SW 1271 (cell line): ENCODE measurements at places on chromosomes 3 and 15.

DNA sequence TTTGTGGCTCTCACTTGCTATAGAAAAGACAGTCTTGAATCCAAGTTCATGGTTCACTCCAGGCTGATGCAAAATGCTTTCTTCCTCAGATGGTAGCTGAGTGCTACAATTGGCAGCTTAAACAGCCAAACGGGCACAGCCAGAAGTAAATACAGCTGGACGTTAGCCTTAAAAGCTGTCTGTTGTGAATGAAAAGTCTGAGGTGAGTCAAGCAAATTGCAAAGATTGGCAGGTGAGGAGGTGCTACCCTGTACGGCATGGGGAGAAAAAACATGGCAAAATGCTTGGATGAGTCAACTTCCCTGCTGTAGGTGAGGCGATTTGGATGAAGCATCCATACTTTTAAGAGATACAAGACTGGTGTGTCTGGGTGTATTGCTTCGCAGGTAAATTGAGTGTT lies 40.5 kb downstream of the IL5RA start:
- DNase-seq: no peak

GRCh38 chr3:59250600-59250999 lies 200.8 kb upstream of the CFAP20DC start:
- DNase-seq: no peak

DNA sequence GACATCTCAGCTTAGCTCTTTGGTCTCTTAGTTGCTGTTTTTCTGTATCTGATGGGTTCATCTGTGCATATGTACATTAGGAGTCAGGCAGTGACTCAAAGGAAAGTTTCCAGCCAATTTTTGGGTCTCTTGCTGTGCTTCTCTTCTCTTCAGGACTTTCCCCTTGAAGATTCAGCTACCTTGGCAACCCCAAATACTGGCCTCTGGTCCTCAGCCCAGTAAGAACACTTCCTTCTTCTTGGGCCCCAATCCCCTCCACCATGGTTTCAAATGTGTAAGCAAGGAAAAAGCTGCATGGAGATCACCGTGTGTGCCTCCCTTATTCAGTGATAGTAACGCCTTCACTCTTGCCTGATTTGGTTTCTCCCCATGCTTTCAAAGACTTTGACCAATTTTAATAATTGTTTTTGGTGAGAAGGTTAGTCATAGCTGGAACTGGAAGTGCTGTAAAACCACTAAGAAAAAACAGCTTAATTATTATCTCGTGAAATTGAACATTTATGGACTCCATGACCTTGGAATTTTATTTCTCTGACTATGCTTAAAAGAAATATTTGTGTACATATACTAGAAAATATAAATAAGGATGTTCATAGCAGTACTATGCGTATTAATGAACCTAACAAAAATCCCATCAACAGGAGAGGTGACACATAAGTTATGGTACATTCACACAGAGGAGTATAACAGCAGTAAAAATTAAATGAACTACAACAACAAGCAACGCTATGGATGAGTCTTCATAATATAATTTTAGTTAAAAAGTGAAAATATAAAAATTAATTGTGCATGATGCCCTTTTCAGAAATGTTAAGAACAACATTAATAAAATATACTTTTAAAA lies 125.3 kb upstream of the BCL6 start:
- no peak for DNase-seq

GRCh38 chr3:38247366-38248035 lies 18.1 kb upstream of the SLC22A13 start:
- peak; percentile 38 for DNase-seq

DNA sequence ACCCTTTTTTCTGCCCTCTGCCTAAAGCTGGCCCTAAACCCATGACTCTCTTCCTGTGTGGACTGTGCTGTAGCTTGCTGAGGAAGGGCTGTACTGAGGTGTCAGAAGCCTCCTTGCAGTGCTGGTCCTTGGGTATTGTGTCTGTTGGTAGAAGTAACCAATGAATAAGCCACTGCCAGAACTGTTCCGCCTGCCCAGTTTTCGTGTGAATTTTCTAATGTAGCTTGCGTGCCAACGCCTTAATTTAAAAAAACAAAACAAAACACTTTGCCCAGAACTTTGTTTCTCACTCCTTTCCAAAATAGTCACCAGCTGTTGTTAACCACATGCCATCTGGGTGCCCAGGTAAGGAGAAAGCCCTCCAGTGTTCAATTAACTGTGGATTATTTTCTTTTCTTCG lies 101.9 kb downstream of the KLHL25 start:
- no peak for DNase-seq

GRCh38 chr3:26562021-26562768 lies 60.4 kb upstream of the LRRC3B start:
- DNase-seq: no peak

DNA sequence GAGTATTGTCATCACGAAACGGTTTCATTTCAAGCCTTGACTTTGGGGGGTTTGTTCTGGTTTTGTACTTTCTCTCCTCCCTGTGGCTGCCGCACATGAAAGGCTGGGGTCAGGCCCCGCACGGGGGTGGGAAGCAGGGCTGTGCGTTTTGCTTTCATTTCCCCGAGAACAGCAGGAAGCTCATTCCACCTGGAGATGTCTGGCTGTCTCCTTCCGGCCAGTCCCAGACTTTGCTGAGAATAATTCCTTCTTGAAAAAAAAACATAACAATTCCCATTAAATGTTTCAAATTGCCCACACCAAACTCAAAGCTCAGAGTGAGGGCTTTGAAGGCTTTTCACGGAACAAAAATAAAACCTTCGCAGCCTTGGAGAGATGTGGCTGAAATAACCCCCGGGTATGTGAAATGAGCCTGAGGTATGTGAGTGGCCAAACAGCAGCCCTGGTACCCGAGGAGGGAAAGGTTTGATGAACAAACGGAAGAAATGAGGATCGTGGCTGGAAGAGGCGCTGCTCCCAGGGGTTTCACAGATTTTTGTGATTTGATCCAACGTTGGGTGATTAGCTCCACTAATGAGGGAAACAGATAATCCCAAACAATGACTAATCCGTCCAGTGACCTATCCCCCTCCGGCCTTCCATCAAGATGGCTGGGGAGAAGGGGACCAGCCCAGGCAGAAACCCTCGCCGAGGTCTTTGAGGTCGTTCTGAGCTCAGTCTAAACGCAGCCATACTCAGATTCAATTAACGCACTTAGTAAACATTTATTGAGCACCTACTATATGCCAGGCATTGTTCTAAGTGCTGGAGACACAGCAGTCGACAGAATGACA lies 126.9 kb upstream of the MEF2A start:
- DNase-seq: no peak

GRCh38 chr15:48555241-48555881 lies 90.1 kb downstream of the FBN1 start:
- DNase-seq: no peak

DNA sequence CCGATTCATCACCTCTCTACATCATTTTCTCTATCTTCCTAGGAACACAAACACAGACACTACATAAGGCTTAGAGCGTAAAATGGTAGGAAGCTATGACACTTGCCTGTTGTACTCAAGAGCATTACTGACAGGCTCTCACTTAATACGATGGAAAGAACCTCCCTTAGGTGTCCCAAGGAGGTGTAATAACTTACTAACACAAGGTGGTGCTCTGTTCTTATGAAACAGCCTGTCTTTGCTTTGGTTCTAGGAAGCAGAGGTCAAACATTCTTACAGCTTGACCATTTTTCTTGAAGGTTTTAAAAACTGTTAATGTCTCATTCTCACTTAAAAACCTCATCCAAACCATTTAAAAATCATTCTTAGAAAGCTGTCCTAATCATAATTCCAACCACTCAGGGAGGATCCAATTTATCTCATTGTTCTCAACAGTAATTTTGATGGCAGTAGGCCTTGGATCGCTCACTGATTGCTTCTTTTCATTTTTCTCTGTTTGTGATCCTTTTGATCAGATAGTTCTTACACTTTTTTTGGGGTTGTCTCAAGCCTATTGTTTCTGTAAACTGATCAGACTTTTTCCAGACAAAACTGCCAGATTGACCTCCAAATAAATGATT lies 317.8 kb upstream of the AGTR1 start:
- DNase-seq: peak; percentile 59

DNA sequence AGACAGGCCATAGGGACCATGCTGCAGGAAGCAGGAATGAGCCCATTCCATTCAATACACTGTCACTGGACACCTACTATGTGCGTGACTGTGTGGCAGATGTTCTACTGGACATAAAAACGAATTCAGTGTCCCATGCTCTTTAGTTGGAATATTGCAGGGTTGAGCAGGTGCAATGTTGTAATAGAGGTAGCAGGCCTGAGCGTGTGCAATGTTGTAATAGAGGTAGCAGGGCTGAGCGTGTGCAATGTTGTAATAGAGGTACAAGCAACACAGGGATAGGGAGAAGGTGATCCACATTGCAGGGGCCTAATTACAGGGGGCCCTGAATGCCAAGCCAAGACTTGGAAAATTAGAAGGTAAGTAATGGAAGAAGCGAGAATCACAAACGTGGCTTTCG lies 261.4 kb upstream of the HES1 start:
- no peak for DNase-seq

- no peak for DNase-seq
Measured at GRCh38 chr15:93683651-93684050, 547.7 kb upstream of the MCTP2 start.

GRCh38 chr15:78037779-78038305 lies 39.7 kb downstream of the TBC1D2B start:
- DNase-seq: no peak

DNA sequence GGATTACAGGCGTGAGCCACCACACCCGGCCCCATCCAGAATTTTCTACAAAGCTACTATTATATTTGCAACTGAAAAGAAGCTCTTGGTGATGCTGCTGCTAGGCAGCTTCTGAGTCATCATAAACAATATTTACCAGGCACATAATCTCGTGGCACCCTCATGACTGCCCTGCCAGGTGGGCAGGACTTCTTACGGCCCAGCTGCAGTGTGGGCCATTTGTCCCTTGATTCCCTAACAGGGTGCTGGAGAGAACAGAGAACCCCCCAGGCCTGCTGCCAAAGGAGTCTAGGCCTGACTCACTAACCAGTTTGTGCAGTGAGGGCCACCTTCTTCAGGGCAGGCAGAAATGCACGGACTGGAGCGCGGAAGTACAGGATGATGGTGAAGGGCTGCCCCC lies 4.9 kb downstream of the EPB42 start:
- no peak for DNase-seq

- DNase-seq: no peak
Measured at GRCh38 chr3:180295811-180296210, 259.1 kb upstream of the PEX5L start.

- DNase-seq: no peak
Measured at GRCh38 chr3:151230646-151231045, 27.6 kb upstream of the GPR171 start.

DNA sequence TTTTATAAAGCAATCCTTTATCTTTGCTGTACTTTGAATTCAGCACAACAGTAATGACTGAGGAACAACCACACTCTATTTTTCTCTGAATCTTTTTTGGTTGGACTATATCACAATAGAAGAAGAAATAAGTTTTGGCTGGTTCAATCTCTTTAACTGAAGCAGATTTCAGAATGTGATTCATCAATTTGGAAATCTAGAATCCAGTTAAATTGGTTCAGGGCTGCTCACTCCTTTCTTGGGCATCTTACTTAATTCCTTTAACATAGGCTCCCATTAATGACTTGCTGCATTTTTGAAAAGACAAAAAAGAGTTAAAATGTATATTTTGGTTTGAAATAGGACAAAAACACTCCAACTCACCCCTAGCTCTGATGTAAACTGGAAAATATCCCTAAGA lies 688.3 kb upstream of the NECTIN3 start:
- no peak for DNase-seq

GRCh38 chr3:115156046-115156654 lies 9.1 kb upstream of the ZBTB20 start:
- DNase-seq: no peak

DNA sequence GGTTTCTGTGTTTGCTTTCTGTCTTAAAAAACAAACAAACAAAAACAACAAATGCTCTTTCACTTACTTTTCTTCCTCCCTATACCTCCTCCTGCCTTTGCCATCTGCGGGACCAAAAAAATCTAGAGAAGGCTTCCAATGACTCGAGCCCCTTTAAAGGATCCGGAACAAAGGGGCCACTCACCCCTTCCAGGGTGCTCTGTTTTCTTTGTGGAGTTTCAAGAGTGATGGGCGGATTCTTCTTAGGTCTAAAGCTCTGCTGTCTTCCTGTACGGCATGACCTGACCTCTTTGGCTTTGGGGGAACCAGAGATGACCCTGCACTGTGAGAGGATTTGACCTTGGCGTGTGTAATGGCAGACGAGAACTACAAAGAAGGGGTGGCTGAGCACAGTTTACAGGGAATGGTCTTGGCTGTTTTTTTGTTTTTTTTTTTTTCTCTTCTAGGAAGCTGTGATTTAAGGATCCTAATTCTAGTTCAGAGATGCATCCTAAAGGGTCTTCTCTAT lies 2.2 kb upstream of the MUC20 start:
- no peak for DNase-seq

- DNase-seq: no peak
Measured at GRCh38 chr3:128367761-128368160, 98.9 kb downstream of the DNAJB8 start.

- no peak for DNase-seq
Measured at GRCh38 chr3:168933614-168934013, 729.9 kb downstream of the MECOM start.

GRCh38 chr15:80689294-80689693 lies 5.8 kb upstream of the ABHD17C start:
- DNase-seq: no peak
